NCI-H226 (cell line): ENCODE measurements at places on chromosomes 13 and 19.
A peak's percentile ranks its signal among the peaks of the same experiment; 100 is the strongest.

GRCh38 chr13:80524447-80525215, 183.7 kb upstream of the SPRY2 start:
- DNase-seq: peak; percentile 71

DNA sequence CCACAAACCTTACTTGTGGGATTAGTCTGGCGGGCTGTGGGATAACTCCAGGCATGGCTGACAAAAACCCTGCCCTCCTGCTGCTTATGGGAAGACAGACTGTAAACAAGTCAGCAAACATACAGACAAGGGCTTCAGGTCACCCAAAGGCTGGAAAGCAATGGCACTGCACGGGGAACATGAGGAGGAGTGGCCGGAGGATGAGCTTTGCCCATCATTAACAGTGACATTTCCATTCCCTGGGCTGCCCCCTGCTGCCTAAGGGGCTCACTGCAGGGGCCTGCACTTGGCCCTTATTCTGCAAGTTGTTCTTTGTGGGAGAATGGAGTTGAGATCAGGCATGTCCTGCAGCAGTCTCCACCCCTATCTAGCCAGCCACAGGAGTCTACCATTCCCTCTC, 91.3 kb downstream of the UQCRFS1 start:
- DNase-seq: no peak

- no peak for DNase-seq
These were observed 1.5 kb upstream of the FAM124A start for GRCh38 chr13:51220706-51221105.

DNA sequence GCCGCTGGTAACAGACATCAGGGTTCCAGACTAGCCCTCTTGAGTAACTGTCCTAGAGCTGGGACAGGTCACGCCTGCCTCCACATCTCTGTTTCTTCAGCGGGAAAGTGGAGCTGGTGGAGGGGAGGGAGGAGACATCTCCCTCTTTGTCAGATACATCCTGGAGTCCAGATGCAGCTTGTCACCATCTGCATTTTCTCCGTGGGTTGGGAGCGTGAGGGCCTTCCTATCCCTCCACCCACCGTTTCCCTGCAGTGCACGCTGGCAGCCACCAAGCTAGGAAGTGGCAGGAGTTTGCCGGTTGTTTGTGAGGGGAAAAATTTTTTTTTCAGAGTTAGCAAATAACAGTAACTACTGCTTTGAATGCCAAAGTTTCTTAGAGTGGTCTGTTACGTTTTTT, 20.0 kb upstream of the SMIM17 start:
- no peak for DNase-seq

DNA sequence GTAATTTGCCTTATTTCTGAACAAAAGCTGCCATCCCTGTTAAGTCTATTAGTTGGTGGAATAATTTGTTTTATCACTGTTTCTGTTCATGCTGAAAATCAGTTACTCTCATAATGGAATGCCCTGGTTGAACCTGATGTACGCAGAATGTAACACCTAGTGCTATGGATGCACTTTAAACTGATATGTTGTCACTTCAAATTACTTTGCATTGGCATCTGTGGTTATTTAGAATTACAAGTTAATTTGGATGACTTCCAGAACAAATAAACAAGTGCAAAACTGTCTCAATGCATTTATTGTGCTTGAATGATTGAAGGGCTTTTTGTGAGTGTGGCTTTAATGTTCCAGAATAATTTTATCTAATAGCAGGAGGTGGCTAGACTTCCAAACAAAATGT, 368.2 kb upstream of the SLITRK5 start:
- DNase-seq: no peak

DNA sequence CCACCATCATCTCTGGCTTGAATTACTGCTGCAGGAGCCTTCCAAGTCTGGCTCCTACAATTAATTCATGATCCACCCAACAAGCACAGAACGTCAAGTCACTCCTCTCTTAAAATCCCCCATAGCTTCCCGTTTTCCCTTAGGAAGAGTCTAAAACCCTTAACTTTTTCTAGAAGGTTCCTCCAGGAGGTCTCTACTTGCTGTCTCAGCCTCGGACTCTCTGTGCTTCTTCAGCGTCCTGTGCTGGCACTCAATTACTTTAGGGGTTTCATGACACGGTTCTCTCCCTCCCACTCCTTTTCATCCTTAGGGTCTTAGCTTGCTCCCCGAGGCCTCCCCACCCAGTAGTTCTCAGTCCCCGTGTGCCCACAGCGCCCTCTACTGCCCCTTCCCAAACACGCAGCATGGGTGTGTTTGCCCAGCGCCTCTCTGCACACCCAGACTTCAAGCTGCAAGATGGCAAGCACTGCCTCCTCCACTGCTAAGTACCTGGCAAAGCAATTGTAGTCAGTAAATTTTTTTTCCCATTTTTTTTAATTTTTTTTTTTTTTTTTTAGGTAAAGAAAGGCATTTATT, 25.8 kb upstream of the MAP3K10 start:
- no peak for DNase-seq

GRCh38 chr13:33556828-33557227, 261.1 kb upstream of the RFC3 start:
- DNase-seq: no peak

- peak; percentile 45 for DNase-seq
These were observed 4.6 kb downstream of the POP4 start for GRCh38 chr19:29610574-29611271.

GRCh38 chr19:29964171-29964570, 22.1 kb downstream of the URI1 start:
- no peak for DNase-seq

DNA sequence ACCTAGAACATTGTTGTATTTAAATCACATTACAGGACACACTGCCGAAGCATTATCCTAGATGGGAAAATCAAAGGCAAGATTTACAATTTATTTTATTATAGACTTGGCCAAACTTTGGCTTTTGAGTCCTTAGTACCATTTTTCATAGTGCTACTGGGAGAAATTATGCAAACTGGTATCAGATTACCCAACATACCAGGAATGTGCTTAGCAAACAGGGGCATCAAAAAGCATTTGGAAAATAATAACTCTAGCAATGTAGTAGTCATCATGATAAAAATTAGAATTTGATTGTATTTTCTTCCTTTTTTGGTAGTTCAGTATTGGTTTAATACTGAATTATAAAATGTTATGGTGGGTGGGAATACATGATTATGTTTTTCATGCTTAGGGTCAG, 34.0 kb downstream of the GPC6 start:
- DNase-seq: peak; percentile 55

GRCh38 chr13:106493533-106494220, 41.8 kb downstream of the EFNB2 start:
- no peak for DNase-seq

- no peak for DNase-seq
These were observed 2.1 kb upstream of the DPY19L3 start for GRCh38 chr19:32403291-32403995.

DNA sequence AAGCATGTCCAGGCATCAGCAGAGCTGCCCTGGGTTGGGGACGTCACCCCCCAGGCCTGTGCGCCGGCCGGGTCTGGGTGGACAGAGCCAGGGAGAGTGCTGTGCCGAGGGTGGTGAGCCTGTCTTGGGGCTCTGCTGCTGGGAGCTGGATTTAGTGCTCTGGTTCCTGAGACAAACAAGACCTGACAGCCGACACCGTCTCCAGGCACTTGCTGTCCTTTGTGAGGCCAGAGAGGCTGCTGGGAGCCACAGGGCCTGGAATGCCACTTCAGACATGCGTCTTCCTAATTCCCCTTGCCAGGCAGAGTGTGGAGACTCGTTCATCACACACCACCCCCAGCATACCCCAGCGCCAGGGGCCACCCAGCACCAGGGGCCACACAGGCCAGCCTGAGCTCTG, 165.8 kb downstream of the KDM4B start:
- no peak for DNase-seq

GRCh38 chr19:28426730-28427225, 786.2 kb downstream of the UQCRFS1 start:
- peak; percentile 92 for DNase-seq

GRCh38 chr19:49953416-49953815, 7.6 kb downstream of the SIGLEC11 start:
- DNase-seq: no peak

DNA sequence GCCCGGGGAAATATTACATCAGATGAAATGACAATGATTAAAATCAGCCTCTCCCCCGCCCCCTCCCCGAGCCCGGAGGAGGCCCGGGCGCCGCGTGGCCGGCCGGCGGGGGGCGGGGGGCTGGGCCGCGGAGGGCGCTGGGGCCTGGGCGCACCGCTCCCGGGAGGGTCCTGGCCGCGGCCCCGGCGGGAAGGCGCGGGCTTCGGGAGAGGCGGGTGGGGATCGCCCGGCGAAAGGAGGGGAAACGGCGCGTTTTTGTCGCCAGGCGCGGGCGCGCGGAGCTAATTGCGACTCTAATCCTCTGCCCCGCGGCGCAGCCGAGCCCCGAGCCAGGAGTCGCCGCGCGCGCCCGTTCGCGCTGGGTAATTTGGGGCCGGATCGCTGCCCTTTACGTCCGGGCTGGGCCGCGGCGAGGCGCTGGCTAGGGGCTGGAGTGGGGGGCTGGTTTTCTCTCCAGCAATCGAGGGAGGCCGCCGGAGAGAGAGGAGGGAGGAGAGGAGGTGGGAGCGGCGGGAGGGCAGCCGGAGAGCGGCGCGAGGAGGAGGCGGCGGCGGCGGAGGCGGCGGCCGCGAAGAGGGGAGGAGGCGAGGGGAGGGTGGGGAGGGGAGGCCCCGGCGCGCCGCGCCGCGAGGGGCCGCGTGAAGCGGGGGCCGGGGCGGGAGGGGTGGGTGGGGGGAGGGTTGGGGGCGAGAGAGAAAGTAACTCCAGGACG, at the start of gene KCTD15:
Gene KCTD15 (plus strand): TSS at position 707 of the 712 bp plus-strand sequence. CDS start 3,585 bp downstream, outside the sequence.
- DNase-seq: peak; percentile 43

GRCh38 chr19:32809754-32810153, 59.8 kb downstream of the SLC7A9 start:
- DNase-seq: no peak

DNA sequence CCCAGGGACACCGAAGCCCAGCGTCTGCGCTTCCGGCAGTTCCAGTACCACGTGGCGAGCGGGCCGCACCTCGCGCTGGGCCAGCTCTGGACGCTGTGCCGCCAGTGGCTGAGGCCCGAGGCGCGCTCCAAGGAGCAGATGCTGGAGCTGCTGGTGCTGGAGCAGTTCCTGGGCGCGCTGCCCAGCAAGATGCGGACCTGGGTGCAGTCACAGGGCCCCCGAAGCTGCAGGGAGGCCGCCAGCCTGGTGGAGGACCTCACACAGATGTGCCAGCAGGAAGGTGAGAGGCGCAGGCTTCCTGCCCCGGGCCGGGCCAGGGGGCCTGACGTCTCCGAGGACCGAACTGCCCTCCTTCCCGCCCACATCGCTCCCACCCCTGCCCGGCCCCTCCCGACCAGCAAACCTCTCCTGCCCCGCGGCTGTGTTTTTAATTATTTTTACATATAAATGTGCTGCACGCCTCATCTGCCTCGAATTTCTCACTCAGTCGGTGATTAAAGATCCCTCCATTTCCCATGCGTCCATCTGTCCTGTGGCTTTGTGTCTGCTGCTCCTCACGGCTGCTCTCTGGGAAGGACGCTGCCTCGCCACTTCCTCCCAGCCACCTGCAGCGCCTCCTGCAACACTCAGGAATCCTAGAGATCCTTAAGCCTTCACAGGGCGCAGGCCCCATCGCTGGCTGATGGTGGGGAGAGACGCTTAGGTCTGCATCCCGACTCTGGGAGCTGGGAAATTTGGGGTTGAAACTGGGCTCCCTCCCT, 4.3 kb downstream of the ZSCAN1 start:
- no peak for DNase-seq

DNA sequence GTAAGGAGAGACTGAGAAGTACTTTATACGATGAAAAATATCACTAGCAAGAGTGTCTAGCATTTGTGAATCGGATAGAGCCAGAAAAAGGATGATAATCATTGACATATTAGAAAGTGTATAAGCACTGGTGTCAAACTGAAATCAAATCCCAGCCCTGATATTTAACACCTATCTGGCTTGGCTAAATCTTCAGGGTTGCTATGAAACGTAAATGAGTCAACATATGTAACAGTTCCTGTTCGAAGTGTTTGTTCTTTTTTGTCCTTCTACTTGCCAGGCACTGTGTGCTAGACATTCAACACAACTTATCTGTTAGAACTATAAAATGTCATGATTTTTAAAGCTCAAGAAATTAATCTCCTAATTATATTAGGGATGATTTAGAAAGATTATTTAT, 40.8 kb downstream of the SERPINE3 start:
- DNase-seq: no peak

GRCh38 chr13:32427852-32428580, at the start of gene N4BP2L1:
N4BP2L1 (minus strand) TSS chr13:32428130; CDS start chr13:32428082, 48 bp downstream.
- no peak for DNase-seq

GRCh38 chr19:19022380-19022961, 10.8 kb downstream of the SUGP2 start:
- no peak for DNase-seq

DNA sequence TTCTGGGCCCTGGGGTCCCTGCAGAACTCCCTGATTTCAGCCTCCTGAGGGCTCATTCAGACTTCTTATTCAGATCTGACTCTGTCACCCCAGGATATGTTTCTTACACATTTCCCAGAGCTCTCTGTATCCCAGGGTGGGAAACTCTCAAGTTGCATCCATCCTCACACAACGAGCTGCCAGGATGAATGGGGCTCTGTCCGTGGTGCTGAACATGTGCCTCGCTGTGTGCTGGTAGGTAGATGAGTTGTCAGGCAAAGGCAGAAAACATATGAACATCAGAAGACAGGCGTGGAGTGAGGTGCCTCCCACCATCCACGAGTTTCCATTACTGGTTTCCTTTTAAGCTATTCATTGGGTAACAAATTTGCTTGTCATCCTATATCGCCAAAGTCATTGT, 11.4 kb upstream of the IGFL1 start:
- peak; percentile 53 for DNase-seq

DNA sequence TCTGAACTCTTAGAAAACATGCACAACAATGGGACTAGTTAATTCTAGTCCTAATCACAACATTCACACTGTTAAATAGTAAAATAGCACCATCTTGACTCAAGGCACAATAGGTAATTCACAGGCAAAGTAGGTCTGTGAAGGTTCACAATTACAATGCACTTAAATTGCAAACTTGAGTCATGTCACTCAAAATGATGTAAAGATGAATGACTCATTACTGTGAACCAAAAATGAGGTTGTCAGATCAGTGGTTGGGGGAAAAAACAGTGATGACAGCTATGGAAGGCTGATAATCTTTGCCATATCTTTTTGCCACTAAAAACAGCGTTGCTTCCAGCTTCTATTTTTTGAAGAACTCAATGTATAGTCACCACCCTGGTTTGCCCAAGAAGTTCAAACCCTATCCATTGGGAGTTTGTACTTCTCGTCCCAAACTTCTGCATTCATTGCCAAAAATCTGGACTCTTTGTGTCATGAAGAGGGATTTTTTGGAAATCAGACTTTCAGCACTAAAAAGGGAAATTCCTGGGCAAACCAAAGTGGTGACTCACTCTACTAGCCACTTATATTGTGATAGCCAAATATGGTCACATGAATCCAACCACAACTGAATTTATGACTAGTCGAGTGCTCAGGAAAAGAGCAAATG, 200.9 kb upstream of the TMTC4 start:
- DNase-seq: peak; percentile 35
